ENCODE measurements at places on chromosomes 4 and X.
A peak's percentile ranks its signal among the peaks of the same experiment; 100 is the strongest.

GRCh38 chrX:17298564-17298963 is 76.4 kb upstream of the NHS start:
- DNase-seq: no peak

DNA sequence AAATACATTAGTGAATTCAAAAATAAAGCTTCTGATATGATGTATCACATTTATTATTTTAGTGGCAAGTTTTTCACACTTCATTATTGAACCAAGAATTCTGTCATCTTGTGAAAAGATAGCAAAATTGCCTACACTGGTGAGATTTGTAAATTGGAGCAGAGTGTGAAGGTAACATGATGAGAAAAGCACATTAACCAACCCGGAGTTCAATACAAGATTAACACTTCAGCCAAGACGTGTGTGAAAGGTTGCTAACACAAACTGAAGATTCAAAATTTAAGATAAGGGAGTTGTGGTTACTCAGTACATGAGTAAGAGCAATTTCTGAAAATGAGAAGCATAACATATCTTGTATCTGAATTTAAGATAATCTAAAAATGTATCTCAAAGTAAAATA is 346.7 kb downstream of the PDHA2 start:
- no peak for DNase-seq

DNA sequence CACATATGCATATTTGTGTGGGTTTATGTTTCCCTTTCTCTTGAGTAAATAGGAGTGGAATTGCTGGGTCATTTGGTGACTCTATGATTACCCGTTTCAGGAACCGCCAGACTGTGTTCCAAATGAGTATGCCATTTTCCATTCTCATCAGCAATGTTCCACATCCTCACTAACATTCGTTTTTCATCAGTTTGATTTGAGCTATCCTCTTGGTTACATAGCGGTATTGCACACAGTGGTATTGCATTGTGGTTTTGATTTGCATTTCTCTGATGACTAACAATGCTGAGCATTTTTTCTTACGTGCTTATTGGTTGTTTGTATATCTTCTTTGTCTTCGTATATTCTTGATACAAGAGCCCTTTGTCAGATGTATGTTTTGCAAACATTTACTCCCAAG is 218.0 kb upstream of the AMOT start:
- DNase-seq: no peak

DNA sequence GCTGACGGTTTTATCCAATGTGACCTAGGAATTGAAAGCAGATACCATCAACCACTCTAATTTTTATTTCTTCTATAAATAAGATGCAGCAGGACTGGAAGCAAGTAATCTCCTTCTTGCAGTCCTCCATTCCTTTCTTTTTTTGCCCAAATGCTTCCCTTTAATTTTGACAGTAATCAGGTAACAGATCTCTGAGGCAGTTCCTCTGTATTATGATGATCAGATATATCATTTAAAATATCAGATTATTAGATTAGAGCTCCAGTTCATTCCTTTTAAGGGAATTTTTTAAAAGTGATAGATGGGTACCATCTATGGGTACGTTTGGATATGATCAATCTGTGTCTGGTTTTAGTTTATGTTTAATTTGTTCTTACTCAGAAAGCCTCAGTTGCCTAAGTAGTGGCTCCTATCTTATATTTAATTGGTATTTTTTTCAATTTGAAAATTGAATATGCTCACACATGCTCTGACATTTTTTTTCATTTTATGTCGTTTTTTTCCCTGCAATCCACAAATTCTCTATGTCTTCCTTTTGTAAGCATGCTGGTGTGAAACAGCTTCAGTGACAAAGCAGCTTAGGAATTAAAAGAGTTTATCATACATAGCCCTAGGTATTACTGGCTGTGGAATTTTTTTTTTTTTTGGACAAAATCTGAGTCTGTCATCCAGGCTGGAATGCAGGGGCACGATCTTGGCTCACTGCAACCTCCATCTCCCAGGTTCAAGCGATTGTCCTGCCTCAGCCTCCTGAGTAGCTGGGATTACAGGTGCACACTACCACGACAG is 73.7 kb upstream of the ANK2 start:
- DNase-seq: no peak

GRCh38 chrX:102860235-102860634 is 76.8 kb upstream of the RAB40AL start:
- DNase-seq: no peak

GRCh38 chr4:150569384-150569987 is 12.5 kb upstream of the MAB21L2 start:
- no peak for DNase-seq

- no peak for DNase-seq
Observed at GRCh38 chrX:72245461-72246089, 6.7 kb upstream of the ERCC6L start.

DNA sequence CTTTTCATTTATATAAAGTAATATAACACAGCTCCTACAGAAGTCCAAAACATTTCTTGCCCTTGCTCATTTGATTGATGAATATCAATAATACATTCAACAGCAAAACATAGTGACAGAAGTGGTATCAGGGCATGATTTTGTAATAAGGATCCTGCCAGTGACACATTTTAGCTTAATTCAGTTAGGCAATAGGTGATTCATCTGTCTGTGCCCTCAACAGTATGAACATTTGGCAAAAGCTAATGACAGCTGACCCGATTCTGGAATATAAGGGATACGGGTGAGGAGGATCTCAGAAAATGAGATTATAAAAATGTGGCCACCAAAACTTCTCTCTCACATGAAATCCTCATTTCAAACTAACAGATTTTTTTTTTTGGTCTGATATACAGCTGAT is 294.0 kb downstream of the CAMK2D start:
- no peak for DNase-seq

- no peak for DNase-seq
Observed at GRCh38 chrX:24696294-24696693, 2.6 kb downstream of the POLA1 start.

DNA sequence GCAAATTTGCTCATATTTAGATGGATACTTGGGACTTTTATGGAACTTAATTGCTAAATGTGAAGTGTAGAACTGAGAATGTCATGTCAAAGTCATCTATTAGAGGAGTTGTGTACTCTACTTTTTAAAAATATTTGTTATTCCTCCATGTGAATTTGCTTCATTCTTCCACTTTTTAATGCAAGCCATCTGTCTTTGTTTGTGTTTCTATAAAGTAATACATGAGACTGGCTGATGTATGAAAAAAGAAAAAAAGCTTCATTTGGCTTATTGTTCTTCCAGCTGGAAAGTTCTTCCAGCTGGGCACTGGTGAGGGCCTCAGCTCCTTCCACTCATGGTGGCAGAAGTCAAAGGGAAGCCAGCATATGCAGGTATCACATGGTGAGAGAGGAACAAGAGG is 114.6 kb upstream of the GRID2 start:
- DNase-seq: no peak

DNA sequence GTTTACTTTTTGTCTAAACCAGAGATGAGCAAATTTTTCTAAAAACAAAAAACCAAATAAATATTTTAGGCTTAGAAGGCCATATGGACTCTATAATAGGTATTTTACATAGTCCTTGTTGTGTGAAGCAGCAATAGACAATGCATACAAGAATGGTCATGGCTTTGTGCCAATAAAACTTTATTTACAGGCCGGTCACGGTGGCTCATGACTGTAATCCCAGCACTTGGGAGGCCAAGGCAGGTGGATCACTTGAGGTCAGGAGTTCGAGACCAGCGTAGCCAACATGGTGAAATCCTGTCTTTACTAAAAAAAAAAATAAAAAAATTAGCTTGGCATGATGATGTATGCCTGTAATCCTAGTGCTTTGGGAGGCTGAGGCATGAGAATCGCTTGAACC is 227.6 kb downstream of the CBR4 start:
- DNase-seq: no peak

- no peak for DNase-seq
Observed at GRCh38 chr4:57689693-57690205, 579.6 kb upstream of the IGFBP7 start.

DNA sequence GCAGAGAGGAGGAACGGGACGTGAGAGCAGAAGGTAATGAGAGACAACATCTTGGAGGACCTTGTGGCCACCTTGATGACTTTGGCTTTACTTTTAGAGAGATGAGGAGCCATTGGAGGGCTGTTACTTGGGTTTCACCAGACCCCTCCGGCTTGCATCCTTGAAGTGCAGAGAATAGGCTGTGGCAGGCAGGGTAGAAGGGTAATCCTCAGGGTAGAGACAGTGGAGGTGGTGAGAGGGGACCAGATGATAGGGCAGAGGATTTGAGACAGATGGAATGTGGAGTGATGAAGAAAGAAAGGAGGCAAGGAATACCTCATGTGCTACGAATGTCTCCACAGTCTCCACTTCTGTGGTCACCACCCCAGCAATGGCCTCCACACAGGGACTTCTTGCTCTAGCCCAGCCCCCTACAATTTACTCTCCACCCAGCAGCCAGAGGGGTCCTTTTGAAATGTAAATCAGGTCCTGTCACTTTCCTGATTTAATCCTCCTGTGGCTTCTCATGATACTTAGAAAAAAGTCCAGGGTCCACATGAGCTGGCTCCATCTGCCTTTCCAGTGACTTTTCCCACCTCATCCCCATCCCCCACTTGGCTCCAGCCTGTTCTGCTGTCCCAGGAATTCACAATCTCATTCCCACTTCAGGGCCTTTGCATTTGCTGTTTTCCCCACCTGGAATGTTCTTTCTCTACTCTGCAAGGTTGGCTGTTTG is 115.0 kb downstream of the PJA1 start:
- DNase-seq: no peak

- DNase-seq: no peak
Observed at GRCh38 chrX:129523079-129523911, at the start of gene SMARCA1. SMARCA1 (minus strand) TSS chrX:129523490; CDS start chrX:129523370, 120 bp downstream.

- DNase-seq: peak; percentile 13
Observed at GRCh38 chrX:9466124-9466495, 1.3 kb downstream of the TBL1X start.

DNA sequence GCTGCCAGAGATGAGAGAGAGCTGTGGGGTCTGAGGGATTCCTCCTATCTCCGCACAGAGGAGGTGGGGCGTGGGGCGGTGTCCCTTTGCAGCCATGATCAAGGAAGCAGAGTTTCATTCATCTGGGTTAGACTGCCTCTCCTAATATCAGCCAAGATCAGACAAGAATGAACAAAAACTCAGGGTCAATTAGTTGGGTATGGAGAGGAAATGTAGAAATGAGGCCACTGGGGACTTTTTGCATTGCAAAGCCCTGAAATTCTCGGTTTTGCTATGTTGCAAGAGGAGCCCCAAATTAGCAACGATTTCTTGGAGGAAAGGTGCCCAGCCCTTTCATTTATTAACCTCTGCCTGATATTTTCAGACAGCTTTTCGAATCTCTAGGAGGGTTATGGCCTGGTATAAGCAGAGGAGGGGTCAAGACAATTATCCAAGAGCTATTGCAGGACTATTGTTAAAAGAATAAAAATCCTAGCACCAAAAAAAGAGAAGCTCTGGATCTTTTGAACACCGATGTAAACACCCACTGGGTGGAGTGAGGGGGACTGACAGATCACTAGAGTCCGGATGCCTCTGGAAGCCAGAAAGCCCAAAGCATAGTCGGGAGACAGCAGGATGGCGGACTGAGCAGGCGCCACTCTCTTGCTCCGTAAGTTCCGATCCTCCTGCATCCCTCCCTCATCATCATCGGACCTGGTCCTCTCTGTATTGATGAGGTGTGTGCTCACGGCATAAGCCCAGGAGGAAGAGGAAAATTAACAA is 34.4 kb upstream of the ACSL1 start:
- DNase-seq: no peak

DNA sequence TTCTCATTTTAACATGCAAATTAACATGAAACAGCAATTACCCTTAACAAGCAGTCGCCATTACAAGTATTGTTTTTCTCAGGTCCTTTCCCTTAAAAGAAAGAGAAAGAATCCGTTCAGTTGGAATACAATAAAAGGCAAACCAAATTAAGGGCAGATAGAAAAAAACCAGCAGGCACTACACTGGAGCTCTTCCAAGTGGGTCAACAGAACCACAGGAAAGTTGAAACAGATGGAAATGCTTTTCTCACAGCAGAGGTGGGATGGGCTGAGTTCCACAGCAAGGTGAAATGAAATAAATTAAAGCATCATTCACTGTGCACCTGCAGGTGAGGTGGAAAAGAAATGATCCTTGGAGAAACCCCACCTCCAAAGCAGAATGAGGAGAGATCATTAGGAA is 102.6 kb downstream of the APBB2 start:
- no peak for DNase-seq

- no peak for DNase-seq
Observed at GRCh38 chr4:77332696-77333270, 175.8 kb downstream of the CCNG2 start.

- no peak for DNase-seq
Observed at GRCh38 chr4:143441678-143442077, 71.8 kb upstream of the SMARCA5 start.

DNA sequence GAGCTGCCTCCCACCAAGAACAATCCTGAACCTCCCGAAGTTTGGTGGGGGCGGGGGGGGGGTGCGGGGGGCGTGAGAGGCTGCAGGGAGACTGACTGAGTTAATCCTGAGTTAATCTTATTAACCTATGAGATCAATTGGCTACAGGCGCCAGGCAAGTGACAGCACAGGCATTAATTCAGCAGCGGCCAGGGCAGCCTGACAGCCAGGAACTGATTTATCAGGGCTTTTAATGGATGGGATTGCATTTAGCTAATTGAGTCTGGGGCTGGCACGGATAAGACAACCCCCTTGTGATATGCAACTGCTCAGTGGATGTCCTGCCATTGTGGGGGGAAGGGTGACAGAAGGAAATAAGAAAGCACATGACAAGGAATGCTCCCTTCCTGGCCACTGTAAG is 16.3 kb downstream of the RTL5 start:
- no peak for DNase-seq

DNA sequence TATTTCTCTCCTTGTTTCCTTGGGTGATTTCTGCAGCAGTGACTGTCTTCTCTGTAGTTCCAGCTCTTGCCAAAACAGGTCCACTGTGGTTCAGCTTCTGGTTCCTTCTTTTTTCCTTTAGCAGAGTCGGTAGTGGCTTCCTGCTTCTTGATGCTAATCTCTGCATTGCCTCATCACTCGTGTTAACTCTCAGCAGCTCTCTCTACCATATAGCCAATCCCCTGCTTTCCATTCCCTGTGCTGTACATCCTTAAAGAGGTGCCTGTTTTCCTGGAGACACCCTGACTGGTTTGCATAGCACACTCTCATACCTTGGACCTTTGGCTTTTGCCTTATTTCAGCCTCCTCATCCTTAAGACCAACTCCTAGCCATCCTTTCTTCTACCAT is 191.2 kb upstream of the LNX1 start:
- no peak for DNase-seq

DNA sequence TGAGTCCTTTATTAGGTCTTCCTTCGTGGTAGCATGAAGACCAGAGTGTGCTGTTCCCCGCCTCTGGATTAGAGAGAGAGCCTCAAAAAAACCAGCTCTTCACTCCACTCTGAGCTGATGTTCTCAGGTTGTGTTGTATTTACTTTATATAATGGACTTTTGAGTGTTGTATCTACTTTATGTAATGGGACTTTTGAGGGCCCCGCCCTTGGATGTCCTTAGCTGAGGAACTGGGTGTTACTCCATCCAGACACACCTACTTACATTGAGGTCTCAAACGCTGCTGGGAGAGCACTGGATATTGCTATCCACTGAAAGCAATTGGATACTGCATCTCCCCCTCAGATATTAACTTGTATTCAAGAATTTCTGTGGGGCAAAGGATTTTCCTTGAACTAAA is 28.2 kb downstream of the ATP8A1 start:
- no peak for DNase-seq

GRCh38 chrX:42077675-42078074 is 154.3 kb upstream of the CASK start:
- no peak for DNase-seq

GRCh38 chrX:18042776-18043175 is 177.9 kb downstream of the BEND2 start:
- no peak for DNase-seq

All from T-helper 2 cell treated with Interferon-gamma antibody and Interleukin-4, amounts not matched to agents 5 μg/mL and 100 μg/mL, for 36 hours (primary cell).